ENCODE measurements at places on chromosomes 1 and 21.

- no peak for DNase-seq
These were observed 144.1 kb downstream of the TNR start for GRCh38 chr1:175599212-175599705.

DNA sequence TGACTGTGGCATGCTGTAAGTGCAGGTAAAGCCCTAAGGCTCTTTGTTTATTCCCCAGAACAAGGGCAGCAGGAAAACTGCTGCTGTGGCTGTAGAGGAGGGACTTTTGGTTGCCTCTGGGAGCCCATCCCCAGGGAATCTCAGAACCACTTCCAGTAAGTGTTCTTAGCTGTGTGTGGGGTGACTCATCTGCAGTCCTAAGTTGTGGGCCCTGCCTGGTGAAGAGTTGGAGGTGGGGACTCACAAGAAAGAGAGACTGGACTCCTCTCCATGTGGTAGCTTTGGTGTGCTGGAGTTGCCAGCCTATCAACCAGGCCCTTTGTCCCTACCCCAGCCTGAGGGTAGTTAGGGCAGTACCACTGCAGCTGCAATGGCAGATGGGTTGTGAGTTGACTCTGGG lies 24.0 kb upstream of the DENND1B start:
- DNase-seq = no peak

DNA sequence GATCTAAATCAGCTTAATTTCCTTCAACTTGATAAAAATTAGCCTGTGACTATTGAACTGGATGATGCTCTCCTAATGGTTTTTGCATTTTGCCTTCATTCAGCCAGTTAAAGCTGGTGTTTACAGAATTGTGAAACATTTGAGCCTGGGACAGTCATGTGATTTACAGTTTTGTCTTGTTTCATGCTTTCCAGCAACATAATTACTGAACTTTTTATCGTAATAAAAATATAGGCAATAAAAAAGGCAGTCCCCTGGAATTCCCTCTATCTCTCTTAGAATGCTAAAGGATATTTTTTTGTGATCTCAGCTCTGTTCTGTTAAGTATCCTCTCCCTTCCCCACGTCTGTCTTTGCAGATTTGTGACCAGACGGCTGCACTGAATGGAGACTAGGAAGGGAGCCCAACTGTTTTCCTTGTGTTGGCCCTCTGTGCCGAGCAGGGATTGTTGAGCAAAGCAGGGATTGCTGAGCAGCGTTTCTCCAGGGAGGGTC lies 70.3 kb upstream of the RGL1 start:
- no peak for DNase-seq

DNA sequence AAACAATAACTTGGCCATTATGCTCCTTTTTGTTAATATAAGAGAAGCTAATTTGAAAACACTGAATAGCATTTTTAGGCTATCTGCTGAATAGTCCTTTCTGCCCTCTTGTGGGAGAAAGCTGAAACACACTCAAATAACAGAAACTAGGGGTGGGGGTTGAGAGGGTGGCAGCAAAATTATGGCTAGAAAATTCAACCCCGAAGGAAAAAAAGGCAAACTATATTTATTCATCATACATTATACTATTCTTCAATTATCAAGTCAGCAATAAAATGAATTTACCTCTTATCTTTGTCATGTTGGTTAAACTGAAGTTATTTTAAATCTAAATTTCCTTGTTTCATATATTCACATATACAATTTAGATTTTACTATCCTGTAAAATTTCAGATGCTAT lies 255.9 kb downstream of the FAF1 start:
- no peak for DNase-seq

GRCh38 chr1:41524676-41525675 lies 40.5 kb upstream of the EDN2 start:
- no peak for DNase-seq

DNA sequence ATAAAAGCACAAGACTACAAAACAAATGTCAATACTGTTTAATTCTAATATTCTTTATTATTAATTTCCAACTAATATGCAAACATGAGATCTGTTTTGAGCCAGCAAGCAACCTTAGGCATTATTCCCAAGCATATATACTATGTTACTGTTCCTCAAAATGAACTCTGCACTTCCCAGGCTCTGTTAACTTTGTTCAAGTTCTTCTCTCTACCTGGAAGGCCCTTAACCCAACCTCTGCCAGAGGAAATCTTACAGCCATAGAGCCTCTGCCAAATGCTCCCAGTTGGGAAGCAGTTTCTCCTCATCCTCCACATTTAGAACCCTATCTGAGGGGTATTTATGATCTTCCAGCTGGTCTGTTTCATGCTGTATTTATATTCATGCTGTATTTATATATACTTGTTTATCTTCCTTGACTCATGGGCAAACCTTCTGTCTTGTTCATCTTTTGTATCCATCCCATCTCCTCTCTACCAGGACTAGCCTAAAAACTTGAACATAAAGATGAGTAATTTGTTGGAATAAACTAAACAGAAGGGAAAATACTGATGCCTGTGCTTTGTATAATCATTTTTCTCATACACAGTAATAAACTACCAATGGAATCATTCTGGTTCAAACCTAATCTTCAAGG lies 5.3 kb downstream of the IVNS1ABP start:
- DNase-seq = no peak

DNA sequence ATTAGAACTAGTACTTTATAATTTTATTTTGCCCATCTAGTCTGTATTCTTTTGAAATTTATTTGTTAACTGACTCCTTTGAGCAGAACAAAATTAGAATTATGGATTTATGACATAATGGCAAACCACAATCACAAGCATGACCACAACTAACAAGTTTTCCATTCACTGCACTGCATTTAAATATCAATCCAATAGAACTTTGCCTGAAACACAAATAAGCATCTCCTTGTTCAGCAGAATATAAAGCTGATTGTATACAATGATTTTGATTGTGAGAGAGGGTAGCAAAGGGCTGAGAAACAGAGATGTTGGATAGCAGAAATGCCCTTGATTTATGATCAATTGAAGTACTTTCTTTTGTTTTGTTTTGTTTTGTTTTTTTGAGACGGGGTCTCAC lies 495.5 kb upstream of the RGS18 start:
- DNase-seq = no peak

DNA sequence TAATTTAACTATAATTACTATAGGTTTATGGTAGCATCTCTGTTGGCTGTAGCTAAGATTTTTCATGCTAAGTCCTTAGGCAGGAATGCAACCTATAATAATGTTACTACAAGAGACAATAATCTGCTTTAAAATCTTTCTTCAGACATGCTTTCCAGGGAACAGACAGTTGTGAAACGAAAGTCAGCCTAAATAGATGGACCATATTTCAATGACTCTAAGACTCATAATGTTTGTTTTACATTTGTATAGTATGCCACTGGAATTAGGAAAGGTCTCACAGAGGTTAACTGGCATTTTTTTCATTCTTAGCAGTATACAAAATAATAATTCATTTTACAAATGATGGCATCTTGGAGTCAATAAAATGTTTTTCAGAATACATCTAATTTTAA lies 8.1 kb downstream of the RERE start:
- no peak for DNase-seq

DNA sequence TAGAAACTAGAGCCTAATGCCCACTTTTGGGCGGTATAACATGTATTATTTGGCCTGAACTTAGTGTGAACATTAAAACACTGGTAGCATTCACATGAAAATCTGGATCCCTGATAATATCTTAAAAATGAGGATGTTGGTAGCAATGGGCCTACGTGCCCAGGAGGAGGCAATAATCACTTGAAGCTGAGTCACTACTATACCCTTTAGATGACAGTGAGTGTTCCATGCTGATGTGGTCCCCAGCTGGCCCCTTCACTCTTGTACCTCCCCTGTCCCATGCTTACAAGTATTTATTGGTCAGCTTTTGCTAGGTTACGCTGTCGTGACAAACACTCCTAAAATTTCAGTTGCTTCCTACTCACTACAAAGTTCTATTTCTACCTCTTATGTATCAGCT lies 23.0 kb upstream of the POU2F1 start:
- DNase-seq = no peak

DNA sequence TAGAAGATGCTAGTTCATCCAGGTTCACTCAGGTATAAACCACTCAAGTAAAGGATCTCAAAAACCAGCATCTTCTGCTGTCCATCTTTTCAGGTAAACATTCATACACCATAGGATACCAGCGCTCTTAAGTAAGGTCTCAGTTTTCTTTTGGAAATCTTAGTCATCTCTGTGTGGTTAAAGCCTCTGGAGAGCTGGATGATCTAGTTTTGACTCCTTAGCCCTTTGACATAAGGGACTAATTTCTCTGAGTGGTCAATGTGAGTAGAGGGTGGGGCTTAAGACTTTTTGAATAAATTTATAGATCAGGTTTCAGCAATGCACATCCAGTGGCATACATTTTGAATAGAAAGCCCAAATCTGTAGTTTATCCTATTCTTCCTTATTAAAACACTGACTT lies 92.3 kb downstream of the CTH start:
- no peak for DNase-seq

- DNase-seq = no peak
These were observed at the start of gene CACYBP for GRCh38 chr1:174999936-175000696. Gene CACYBP, plus strand, starts transcription at chr1:174999947. Its CDS starts 234 bp downstream, at chr1:175000181.

DNA sequence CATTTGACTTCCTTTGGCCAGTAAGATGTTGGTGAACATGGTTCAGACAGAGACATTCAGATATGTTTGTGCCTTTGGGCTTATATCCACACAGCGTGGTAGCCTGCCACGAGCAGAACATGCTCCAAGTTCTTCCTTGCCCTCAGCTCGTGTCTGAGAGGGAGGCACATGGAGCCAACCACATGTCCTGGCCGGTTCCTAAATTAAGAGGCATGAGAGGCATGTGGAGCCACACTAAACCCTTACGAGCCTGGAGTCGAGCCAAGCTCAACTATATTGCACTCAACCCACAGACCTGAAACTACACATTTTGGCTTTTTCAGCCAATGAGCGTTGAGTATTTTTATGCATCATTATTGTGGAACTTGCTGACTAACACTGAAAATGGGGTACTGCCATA lies 133.7 kb upstream of the KCNK1 start:
- no peak for DNase-seq

DNA sequence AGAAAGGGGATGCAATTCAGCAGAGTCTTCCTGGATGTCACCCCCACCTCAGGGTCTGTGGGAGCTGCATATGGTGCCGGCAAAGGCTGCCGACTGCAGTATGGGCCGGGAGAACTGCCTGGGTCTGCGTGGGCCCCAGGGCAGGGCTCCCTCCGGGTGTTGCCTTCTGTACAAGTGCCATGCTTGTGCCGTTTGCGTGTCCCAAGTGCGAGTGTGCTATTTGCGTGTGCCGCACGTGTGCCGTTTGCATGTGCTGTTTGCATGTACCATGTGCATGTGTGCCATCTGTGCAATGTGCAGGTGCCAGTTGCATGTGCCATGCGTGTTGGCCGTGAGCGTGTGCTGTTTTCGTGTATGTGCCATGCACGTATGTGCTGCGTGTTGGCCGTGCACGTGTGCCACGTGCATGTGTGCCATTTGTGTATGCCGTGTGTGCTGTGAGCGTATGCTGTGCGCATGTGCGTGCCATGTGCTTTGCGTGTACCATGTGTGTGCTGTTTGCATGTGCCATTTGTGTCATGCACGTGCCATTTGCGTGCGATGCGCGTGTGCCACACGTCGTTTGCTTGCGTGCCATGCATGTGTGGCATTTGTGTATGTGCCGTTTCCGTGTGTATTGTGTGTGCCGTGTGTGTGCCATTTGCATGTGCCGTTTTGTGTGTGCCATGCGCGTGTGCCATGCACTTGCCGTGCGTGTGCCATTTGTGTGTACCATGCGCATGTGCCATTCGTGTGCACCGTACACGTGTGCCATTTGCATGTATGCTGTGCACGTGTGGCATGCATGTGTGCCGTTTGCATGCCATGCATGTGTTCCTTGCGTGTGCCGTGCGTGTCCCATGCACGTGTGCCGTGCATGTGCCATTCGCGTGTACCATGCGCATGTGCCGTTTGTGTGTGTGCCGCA lies 1.5 kb upstream of the TAS1R3 start:
- no peak for DNase-seq

- DNase-seq = no peak
These were observed 47.3 kb downstream of the H3-3A start for GRCh38 chr1:226109829-226110248.

DNA sequence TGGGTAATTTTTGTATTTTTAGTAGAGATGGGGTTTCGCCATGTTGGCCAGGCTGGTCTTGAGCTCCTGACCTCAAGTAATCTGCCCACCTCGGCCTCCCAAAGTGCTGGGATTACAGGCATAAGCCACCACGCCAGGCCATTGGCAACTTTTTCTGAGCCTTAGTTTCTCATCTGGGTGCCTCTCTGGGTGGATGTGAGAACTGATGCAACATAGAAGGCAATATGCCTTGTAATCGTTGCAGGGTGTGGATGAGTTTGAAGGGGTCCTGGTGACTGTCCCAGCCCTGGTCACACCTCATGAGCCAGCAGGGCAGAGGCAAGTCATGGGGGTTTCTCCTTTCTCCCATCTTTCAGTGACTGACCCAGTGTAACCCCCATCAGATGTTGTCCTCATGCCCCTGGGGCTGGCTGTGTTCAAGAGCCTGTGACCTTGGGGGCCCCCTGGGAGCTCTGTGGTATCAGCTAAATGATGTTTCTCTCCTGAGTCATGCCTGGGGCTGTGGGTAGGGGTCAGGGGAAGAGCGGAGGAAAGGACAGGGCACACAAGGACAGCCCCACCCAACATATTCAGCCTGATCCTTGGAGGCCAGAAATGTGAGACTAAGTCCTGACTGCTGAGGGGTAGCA lies 3.6 kb downstream of the COL9A2 start:
- DNase-seq = no peak

- DNase-seq = no peak
These were observed 200.6 kb downstream of the TRABD2B start for GRCh38 chr1:47796626-47797025.

DNA sequence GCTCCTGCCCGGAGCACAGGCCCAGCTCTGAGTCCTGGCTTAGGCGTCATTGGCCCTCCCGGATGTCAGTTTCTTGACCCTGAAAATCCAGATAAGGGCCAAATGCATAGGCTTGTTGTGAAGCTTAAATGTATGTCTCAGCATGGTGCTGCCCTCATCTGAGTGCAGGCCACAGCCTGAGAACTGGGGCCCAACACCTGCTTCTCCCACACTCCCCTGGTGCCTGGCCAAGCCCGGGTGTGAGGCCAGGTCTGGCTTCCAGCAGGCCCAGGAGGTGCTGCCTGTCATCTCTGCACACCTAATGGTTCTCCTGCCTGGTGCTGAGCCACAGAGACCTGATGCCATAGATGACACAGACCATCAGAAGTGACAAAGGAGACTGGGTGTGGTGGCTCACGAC lies 14.0 kb downstream of the MX2 start:
- DNase-seq = no peak

- DNase-seq = no peak
These were observed 132.7 kb downstream of the DMRTB1 start for GRCh38 chr1:53591924-53592323.

GRCh38 chr1:151961833-151962232 lies 31.8 kb downstream of the S100A10 start:
- no peak for DNase-seq

DNA sequence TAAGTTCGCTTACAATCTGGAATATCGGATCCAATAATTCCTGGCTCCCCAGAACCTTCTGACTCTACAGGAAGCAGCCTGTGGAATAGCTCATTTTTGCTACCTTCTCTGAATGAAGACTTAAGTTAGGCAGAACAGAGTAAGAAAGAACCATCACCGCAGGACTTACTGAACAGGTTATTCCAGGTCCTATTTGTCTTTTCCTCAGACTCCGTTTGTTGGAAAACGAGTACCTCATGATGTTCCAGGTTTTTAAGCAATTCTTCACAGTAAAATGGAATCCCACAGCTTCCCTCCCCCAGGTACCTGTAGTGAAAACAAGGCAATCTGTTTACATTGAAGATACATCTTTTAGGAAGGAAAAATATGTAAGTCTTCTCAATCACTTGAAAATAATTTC lies 59.8 kb downstream of the ADCY10 start:
- no peak for DNase-seq
